ENCODE measurements at places on chromosomes 12 and 14.

- DNase-seq, result peak; percentile 32
Observed at GRCh38 chr14:22836301-22837113, at the start of gene MMP14. Gene MMP14 (plus strand): TSS chr14:22836585. CDS start chr14:22836818, 233 bp downstream.

GRCh38 chr12:95624589-95624988, 73.3 kb upstream of the USP44 start:
- no peak for DNase-seq

- no peak for DNase-seq
Observed at GRCh38 chr14:43336351-43336750, 1170.7 kb downstream of the FSCB start.

DNA sequence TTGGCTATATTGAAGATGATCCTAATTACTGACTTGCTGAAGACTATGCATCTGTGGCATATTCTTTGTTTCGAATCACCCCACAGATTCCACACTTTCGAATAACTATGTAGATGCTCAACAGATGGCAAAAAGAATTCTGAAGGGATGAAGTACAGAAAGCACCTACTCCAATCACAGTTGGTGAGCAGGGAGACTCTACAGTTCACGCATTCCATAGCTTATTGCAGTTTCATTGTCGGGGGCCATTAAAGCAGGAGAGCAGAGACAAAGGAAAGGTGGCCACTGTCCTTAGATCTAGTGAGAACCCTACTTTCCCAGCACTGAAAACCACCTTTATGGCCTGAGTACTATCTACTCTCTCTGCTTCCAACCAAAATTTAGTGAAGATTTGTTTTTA, 191.9 kb downstream of the STXBP6 start:
- no peak for DNase-seq

DNA sequence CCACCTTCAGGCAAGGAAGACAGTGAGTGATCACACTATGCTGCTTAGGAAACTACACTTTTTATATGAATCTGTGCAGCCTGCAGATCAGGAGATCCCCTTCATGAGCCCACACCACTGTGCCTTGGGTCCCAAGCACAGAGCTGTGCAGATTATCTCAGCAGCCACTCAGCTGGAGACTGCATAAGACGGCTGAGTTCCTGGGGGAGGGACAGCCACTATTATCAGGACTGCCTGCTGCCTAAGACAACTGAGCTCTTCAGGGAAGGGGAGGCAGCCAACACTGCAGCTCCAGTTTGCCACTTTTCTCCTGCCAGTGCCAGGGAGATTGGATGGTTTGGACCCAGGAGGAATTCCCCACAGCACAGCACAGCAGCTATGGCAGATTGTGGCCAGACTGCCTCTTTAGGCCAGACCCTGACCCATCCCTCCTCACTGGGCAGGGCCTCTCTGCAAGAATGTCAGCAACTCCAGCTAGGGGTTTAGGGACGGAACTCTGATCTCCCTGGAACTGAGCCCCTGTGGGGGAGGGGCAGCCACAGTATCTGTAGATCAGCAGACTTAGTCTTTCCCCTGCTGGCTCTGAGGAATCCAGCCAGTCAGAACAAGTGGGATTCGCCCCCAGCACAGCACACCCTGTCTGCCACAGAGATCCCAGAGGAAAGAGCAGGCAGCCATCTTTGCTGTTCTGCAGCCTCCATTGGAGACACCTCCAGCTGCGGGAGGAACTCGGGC, 141.3 kb downstream of the KLHL28 start:
- no peak for DNase-seq

GRCh38 chr14:100069161-100069800, 4.1 kb downstream of the EVL start:
- no peak for DNase-seq
